ENCODE measurements at places on chromosomes 2 and 18.

DNA sequence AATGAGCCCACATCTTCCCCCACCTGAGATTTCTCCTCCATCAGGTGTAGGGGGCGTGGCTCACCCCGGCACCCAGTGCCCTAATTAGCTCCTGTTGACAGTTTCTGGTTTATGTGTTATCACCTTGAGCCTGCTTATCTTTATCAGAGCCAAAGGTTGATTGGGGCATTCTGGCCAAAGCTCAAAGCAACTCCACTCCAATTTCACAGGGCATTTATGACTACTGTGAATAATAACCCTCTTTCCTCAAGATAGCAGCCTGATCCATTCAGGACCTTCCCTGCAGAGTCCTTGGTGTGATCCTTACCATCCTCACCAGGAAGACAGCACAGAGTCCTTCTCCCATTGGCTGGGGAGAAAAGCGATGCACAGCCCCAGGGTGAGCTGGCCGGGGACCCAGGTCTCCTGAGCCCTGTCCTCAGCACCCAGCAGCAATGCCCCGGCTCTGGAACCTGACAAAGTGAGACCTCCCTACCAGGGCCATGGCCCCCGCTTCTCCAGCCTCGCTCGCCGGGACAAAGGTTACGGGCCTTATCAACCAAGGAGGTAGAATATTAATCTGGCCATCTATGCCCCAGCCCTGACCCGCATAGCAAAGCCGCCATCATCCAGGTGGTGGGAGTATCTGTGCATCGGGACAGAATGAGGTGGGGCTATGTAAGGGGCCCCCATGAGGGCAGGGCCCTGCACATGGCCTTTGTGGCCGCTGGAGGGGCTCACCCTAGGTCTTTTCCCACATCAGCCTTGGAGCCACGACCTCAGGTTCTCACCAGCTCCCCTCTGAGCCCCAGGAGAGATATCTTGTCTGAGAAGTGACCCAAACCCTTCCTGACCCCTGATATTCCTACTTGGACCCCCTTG lies 64.5 kb downstream of the ZFP36L2 start:
- no peak for DNase-seq

DNA sequence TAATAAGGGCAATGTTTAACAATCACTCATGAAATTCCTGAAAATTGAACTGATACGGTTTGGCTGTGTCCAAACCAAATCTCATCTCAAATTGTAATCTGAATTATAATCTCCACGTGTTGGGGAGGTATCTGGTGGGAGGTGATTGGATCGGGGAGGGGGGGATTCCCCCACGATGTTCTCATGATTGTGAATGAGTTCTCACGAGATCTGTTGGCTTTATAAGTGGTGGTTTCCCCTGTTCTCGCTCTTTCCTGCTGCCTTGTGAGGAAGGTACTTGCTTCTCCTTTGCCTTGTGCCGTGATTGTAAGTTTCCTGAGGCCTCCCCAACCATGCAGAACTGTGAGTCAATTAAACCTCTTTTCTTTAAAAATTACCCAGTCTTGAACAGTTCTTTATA lies 34.0 kb upstream of the SKOR2 start:
- DNase-seq: no peak

DNA sequence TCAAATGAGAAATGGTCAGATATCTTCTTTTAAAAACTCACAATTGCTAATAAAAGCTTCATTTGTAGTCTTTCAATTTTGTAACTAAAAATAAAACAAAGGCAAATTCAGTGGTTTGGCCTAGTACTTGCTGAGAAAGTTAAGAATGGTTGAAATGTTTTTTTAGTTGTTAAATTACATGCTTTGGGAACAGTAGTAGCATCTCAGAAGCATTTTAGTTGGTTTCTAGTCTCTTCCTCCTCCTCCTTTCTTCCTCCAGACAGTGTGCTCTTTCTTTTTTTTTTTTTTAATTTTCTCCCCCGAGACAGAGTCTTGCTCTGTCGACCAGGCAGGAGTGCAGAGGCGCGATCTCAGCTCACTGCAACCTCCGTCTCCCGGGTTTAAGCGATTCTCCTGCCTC lies 9.8 kb downstream of the TRAK2 start:
- DNase-seq: no peak

GRCh38 chr2:25517701-25518100 lies 155.7 kb downstream of the DTNB start:
- DNase-seq: no peak

- DNase-seq: no peak
Measured at GRCh38 chr18:50659091-50660003, 99.5 kb downstream of the MAPK4 start.

DNA sequence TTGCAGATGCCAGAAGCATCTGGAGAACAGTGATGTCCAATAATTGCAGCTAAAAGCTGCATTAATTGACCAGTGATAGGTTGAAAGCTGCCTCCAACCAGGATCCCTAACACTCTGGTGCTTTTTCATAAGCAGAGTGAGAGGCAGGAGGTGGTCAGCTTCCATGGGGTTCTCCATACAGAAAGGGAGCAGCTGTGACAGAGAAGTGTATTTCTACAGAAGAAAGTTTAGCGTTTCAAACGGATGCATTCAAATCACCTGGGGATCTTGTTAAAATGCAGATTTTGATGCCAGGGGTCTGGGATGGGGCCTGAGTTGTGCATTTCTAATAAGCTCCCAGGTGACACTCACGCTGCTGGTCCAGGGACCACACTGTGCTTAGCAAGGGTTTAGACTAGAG lies 216.5 kb upstream of the NRP2 start:
- DNase-seq: no peak

GRCh38 chr2:152875701-152876695 lies 157.6 kb downstream of the ARL6IP6 start:
- no peak for DNase-seq

GRCh38 chr2:240138254-240138984 lies 2.0 kb downstream of the OTOS start:
- no peak for DNase-seq

- no peak for DNase-seq
Measured at GRCh38 chr2:200765995-200766660, 45.6 kb upstream of the BZW1 start.

DNA sequence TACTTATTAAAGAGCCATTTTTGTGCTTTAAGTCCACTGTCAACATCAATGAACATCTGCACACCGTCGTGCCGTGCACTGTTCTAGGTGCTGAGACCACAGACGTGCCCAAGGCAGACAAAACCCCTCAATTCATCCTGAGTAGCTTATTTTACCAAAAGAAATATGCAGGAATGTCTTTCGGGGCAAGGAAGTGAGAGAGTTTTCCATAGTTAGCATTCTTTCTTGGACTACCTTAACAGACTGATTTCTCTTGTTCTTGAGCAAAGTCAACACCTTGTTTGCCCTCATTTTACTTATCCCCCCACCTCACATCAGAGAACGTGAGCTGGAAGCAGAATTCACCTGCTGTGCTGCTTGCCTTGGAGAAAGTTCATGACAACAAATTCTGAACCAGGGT lies 69.3 kb downstream of the GATA6 start:
- DNase-seq: no peak

DNA sequence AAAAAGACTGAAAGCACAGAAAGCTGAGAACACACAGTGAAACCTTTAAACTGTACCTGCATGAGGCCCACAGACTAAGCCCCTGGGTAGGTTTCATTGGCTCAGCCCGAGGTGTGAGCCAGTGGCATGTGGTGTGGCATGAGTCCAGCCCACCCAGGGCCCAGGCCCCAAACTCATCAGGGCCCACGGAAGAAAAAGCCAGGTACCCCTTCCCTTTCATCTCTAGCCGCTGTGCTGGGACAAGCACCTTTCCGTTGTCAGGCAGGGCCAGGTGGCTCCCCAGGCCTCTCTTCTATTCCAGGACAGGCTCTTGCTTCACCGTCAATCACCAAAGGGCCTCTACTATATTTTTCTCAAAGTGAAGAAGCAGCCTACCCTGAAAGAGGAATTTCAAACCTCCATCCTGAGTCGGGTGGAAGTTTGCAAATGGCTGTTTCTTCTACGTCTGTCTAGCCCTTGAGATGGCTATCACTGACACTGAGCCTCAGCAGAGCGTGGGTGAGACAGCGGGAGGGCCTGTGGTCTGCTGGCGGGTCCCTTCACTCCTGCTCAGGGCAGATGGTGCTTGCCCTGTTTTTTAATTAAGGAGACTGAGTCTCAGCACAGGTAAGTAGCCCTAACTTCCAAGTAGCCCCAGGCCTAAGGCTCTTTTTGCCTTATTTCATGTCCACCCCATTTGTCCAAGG lies 8.6 kb downstream of the DNAJB2 start:
- DNase-seq: no peak

- no peak for DNase-seq
Measured at GRCh38 chr2:17429130-17429529, 89.1 kb downstream of the RAD51AP2 start.

- peak; percentile 39 for DNase-seq
Measured at GRCh38 chr2:74290466-74291217, 52.6 kb downstream of the SLC4A5 start.

DNA sequence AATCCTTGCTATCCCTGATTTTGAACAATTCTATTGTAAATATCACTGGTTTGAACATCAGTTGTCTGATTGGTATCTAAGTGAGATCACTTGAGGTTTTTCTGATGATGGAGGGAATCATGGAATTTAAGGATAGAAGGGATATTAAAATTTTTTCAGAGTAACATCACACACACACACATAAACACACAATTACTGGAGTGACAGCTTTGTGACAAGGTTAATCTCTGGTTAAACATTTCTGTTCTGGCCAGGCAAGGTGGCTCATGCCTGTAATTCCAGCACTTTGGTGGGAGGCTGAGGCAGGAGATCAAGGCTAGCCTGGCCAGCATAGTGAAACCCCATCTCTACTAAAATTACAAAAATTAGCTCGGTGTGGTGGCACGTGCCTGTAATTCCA lies 85.3 kb downstream of the SOCS6 start:
- no peak for DNase-seq
